ENCODE measurements at places on chromosomes 3 and 15.

DNA sequence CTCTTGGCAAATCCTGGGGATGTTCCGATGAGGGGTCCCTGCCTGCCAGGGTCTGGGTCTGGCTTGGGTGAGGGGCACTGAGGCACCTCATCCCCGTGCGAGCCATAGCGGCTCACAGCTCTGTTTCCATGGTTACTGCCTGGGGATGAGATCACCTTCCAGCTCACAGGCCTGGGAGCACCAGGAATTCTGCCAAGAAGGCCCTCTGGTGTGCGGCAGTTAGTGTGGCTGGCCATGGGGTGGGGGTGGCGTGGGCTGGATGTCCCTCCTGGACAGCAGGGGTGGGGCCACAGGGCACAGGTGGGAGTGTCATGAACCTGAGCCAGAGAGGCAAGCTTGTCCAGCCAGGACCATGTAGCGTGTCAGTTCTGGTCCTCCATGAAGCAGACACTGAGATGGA is 22.1 kb upstream of the PRR23E start:
- DNase-seq: peak; percentile 64

- DNase-seq: no peak
Measured at GRCh38 chr15:55110446-55110845, 86.3 kb downstream of the RSL24D1 start.

DNA sequence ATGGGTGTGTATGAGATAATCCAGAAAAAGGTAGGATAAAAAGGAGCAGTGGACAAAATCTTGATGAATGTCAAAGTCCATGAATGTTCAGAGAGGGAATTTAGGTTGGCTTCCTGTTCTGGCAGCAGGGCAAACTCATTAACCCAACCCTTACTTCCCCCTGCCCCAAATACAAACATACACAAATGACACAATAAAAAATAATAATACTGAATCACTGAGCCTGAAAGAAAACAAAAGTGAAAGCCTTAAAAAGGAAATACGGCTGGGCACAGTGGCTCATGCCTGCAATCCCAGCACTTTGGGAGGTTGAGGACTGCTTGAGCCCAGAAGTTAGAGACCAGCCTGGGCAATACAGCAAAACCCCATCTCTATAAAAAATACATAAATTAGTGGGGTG is 62.9 kb downstream of the GPR176 start:
- DNase-seq: no peak

DNA sequence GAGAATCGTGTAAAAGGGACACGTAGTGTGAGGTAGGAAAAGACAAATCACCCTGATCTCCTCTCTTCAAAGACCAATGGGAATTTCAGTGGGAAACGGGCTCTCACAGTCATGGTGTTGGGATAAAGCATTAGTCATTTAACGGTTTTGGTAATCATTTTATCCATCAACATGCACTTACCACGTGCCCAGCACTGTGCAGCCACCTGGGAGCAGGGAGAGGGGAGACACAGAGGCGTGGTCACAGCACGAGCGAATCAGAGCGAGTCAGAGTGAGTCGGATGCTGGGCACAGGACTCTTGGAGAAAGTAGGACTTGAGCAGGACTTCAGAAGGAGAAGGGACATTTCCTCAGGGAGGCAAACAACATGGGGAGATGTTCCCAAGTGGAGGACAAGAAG is 130.8 kb downstream of the MINAR1 start:
- no peak for DNase-seq

DNA sequence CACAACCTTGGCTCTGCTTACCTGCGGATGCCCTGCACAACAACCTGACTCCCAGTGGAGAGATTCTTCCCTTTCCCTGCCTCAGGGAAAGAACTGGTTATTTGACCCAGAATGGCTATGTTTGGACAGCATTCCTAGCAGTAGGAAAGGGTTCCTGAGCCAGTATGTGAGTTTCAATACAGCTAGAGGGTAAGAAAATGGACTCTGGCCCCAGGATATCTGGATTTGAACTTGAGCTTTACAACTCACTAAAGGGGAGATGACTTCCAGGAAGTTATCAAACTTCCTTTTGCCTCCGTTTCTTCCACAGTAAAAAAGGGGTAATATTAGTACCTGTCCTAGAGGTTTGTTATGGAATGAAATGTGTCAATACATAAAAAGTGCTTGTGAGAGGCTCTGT is 28.1 kb upstream of the PLSCR4 start:
- no peak for DNase-seq

GRCh38 chr15:90571063-90571541 is 41.4 kb downstream of the CRTC3 start:
- no peak for DNase-seq

- no peak for DNase-seq
Measured at GRCh38 chr3:53038679-53039375, 7.0 kb downstream of the SFMBT1 start.

DNA sequence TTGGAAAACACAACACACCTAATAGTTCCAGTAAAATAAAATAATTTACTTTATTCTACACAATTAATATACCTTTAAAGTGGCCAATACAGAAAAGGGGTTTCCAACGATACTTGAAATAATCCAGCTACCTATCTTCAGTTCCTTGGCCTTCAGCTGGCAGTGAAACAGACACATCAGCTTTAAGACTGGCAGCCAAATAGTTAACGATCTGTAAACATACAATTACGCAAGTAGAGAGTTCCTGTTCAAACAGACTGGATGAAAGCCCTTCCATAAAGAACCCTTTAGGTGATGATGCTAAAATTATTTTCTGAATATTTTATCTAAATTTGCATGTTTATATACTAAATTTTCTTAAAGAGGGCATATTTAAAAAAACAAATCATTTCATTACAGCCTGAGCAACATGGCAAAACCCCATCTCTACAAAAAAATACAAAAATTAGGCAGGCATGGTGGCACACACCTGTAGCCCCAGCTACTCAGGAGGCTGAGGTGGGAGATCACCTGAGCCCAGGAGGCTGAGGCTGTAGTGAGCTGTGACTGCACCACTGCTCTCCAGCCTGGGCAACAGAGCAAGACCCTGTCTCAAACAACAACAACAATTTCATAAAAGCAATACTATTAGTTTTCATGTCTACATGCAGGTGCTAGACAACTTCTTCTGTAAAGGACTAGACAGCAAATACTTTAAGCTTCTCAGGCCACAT is 12.9 kb downstream of the DYNC1LI1 start:
- DNase-seq: no peak

DNA sequence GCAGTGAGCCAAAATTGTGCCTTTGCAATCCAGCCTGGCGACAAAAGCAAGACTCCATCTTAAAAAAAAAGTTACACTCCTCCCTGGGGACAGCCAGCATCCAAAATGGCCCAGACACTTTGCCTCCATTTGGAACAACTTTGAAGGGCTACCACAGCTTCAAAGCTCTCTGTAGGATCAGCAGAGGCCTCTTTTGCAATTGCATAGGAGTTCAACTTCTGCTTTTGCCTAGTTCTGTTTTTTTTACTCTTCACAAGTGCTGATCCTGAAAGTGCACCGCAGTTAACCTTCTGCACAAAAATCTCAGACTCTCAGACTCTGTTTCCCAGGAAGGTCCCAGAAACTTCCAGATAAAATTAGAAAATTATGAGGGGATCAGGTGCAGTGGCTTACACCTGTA is 25.2 kb upstream of the SLC4A7 start:
- no peak for DNase-seq

DNA sequence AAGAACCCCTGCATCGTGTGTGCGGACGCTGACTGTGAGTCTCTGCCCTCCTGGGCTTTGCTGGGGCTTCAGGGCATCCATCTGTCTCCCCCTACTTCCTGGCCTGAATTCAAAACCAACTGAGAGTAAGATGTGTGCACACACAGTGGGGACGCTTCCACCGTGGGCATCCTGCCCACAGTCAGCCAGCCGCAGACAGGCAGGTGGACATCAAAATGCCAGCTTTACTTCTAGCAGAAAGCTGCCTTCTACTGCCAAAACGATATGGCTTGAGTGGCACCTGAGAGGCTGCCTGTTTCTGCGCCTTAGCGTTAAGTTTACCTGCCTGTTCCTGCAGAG is 18.5 kb downstream of the ALDH1A3 start:
- DNase-seq: no peak

- no peak for DNase-seq
Measured at GRCh38 chr3:139117883-139118760, 73.4 kb upstream of the PRR23C start.

DNA sequence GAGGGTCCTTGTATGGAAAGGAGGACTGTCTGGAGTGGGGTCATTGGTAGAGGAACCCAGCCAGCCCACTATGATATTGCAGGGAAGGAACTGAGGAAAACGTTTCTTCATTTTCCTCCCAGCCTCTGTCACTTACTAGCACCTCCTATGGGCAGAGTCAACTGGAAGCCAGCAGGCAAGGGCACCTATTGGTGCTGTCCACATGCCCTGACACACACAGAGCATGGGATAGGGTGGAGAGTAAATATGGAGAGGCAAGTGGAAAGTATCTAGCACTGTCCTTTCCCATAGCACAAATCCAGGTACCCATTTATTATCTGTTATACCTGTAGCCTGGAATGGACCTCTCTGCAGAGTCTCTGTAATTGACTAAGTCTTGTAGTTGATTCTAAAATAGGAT is 285.6 kb downstream of the WDR72 start:
- no peak for DNase-seq

GRCh38 chr15:64651601-64652191 is 123.7 kb downstream of the RBPMS2 start:
- no peak for DNase-seq

DNA sequence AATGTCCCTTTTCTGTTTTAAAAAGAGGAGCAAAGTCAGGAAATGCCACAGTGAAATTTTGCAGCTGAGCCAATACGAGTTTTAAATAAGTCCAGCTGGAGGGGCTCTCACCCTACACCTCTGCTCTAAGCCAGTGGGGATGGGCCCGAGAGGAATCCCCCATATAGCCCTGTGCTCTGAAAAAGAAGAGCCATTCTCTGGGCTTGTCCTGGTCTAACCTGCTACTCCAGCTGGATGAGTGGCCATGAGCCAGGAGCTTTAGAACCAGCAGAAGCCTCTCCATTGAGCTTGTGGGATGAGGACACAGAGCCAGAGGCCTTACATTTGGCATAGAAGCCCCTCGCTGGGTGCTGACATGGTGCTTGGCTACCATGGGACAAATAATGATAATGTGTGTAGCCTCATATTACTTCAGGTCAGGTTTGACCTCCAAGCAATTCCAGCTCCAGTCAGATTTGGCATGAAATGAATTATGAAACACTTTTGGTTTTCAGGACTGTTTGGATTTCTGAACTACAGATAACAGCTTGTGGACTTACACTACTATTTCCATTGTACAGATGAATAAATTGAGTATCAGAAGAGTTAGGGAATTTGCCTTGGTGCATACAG is 172.4 kb downstream of the CHST2 start:
- DNase-seq: no peak

- peak; percentile 66 for DNase-seq
Measured at GRCh38 chr3:147407114-147407497, 763 bp upstream of the ZIC4 start.

GRCh38 chr15:57495554-57496165 is 96.0 kb upstream of the MYZAP start:
- peak; percentile 31 for DNase-seq

- DNase-seq: no peak
Measured at GRCh38 chr3:65361448-65361847, 673.6 kb upstream of the ADAMTS9 start.

- DNase-seq: no peak
Measured at GRCh38 chr15:55250941-55251340, 38.7 kb downstream of the RAB27A start.

DNA sequence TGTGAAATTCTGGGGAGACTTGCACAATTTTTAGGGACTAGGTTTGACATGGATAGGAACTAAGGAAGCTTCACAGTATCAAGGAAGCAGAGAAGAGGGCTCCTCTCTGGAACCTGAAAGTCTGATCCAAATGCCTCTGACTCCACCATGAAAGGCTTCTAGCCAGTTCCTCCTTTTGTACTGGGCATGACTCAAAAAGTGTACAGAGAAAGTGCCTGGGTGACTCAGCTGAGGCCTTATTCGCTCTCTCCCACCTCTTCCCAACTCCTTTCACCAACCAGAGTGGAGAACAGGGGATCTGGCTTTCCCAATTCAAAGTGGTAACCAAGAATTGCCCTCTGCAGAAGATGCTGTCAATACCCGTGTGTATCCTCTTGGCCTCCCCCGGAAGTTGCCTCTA is 342.9 kb upstream of the PROK2 start:
- DNase-seq: peak; percentile 34

Measured in fibroblast of skin of scalp (primary cell).